ENCODE measurements at places on chromosomes 6 and 20.

DNA sequence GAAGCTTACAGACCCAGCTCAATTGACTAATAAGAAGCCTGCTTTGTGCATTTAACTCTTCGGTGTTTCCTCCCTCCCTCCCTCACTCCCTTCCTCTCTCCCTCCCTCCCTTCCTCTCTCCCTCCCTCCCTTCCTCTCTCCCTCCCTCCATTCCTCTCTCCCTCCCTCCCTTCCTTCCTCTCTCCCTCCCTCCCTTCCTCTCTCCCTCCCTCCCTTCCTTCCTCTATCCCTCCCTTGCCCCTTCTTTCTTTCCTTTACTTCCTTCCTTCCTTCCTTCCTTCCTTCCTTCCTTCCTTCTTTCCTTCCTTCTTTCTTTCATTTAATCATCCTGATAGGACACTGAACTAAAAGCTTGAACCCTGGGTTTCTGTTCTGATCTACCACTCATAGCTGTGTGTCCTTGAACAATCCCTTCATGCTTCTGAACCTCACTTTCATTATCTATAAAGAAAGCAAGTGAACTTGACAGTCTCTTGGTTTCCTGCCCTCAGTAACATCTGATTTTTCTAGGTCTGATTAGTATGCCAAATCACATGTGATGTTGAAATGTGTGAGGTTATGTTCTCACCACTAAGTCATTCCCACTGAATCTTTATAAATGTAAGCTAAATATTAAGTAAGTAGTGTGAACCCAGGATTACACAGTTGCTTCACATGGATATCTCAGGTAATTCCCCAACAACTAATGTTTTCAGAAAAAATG is 132.3 kb upstream of the BMP2 start:
- DNase-seq, result no peak

DNA sequence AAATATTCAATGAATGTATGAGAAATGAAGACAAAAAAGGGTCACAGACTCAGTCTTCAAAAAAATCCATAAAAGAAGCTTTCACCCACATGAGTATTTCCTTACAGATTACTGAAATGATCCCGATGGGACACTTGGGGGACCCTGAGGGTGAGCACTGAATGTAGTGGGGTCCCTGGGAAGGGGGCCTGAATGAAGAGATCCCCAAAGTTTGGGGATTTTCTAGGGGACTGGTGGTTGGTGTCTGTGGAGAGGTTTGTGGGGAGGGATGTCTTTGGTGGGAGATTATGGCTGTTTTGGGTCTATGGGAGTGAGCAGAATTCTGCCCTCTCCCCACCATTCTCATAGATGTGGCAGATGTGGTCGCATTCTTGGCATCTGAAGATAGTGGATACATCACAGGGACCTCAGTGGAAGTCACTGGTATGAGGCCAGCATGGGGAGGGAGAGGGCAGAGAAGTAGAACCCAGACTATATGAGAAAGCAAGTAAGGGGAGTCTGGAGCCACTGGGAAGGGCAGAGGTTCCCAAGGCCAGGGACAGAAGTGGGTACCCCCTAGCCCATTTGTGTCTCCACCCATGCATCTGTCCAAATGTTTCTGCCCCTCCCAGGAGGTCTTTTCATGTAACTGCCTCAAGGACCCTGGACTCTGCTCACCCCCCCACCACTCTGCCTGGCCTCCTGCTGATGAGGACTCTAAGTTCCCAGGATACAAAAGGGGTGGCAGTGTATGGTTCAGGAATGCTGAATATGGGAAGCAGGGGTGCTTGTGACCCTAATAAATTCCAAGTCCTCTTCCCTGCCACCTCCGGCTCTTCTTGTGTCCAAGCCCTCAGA is 1.8 kb downstream of the HSD17B8 start:
- no peak for DNase-seq

DNA sequence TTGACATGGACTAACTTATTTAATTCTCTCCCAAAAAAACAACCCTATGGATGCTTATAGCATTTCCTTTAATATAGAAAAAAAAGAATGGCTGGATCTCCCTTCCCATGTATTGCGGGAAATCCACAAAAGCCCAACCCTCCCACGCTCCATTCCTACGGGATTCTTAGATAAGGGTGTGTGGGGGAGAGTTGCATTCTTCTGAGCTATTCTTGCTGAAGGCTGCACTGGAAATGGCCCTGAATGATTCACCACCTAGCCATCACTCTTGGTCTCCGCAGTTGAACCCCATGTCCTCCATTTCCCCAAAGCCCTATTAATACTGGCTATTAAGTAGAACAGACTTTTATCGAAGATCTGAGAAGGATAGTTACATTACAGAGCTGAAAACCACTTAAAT is 41.9 kb upstream of the ADGRF5 start:
- DNase-seq, result no peak

GRCh38 chr6:107436881-107437280 is 22.5 kb downstream of the PDSS2 start:
- no peak for DNase-seq

DNA sequence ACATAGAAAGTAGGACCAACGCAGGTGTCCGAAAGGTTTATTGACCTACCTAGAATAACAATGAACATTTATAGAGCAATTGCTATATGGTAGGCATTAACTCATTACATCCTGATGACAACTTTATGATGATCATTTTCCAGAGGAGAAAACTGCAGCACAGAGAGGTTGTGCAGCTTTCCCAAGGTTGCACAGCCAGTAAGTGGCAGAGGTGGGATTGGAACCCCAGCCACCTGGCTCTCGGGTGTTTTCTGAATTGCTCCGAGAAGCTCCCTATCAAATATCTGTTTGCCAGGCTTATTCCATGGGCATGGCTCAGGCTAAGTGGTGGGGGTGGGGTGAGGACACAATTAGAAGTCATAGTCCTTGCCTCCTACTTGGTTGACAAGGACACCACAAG is 24.1 kb upstream of the NFATC2 start:
- DNase-seq, result no peak

- DNase-seq, result no peak
These were observed 675.1 kb upstream of the MMS22L start for GRCh38 chr6:97958134-97958533.

DNA sequence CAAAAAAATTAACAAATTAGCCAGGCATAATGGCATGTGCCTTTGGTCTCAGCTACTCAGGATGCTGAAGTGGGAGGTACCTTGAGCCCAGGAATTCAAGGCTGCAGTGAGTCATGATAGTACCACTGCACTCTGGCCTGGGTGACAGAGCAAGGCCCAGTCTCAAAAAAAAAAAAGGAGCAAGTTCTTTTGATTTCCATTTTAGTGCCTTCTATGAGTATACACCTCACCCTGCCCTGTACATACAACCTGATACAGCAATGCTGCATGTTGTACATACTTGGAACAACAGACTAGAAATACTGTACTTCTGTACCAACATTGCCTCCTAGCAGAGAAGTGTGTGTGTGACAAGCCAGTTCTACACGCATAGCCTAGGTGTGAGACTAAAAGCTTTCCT is 97.3 kb upstream of the CARMIL1 start:
- no peak for DNase-seq

GRCh38 chr6:1802491-1803395 is 193.0 kb downstream of the FOXC1 start:
- DNase-seq, result no peak

DNA sequence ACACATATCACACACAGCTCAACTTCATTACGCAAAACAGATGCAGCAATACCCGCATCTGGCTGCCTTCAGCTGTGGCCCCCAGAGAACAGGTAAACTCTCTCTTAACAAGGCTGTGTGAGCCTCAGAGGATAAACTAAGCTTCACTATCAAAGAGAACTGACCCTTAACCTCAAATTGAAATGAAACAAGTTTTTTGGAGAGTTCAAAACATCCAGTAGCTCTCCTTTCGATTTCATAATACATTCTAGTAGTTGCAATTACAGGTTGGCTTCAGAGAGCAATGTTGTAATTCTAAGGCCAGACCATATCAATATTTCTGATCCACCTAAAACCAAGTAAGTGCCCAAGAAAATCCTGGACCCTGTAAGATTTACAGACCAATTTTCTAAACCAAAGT is 113.5 kb downstream of the FAXC start:
- no peak for DNase-seq

GRCh38 chr6:47258724-47259347 is 50.9 kb downstream of the TNFRSF21 start:
- DNase-seq, result no peak

DNA sequence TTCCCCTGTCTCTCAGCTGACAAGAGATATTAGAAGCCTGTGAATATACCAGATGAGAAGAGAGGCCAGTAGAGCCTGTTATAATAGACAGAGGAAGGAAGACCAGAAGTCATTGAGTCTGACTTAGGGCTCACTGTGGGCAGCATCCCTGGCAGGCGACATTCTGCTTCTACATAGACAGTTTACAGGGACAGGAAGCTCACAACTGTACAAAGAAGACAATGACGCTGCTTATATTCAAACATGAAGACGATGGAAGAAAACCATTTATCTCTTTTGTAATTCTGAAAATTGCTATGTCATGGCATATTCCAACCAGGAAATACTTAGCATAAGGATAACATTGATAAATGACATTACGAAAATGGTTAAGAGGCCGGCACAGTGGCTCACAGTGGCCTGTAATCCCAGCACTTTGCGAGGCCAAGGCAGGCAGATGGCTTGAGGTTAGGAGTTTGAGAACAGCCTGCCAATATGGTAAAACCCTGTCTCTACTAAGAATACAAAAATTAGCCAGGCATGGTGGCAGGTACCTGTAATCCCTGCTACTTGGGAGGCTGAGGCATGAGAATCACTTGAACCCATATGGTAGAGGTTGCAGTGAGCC is 170.9 kb downstream of the UBE3D start:
- no peak for DNase-seq

GRCh38 chr20:38412877-38413577 is 22.1 kb downstream of the SNHG17 start:
- no peak for DNase-seq

DNA sequence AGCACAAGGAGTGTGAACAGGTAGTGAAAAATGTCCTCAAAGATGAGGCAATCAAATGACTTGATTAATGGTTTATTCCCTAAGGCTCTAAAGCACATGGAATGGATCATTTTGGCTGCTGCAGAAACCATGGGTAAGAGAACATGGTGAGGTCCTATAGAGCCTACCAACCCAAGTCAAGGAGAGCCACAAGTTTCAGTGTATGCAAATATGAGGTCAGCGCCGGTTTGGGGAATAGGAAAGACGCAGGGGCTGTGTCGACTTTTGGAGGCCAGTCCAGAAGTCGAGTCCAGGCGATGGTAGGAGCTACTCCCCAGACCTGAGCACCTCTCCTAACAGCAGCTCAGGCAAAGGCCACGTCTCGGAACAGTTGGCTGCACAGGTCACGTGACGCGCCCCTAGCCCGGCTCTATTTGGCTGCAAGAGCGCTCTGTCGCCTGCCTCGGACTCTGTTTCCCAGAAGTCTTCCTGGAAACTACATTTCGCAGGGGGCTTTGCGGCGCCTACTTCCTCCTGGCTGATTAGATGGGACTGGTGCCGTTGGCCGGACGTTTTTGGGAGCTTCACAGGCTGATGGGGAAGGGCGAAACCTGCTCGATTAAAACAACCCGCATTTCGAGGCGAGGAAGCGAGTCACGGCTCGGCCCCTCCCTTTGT is 74.4 kb upstream of the CHD6 start:
- DNase-seq, result peak; percentile 47

GRCh38 chr6:24643920-24644319 is 2.1 kb downstream of the KIAA0319 start:
- no peak for DNase-seq

DNA sequence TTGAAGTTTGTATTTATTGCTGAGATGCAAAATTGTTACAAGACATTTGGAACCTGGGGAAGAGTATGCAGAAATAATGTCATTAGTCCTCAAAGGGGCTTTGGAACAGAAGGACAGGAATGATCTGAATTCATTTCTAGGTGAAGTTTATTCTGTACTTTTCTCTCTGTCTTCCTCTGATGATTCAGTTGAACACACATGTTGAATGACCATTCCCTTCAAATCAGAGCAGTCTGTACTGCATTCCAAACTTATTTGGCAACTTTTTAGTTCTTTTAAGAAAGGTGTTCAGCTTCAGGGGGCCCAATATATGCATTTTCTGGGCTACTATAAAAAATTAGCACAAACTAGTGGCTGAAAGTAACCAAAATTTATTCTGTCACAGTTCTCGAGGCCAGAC is 213.9 kb upstream of the LAMP5 start:
- no peak for DNase-seq

- DNase-seq, result no peak
These were observed 93.7 kb downstream of the TULP4 start for GRCh38 chr6:158405933-158406332.

GRCh38 chr6:122009000-122009350 is 390.5 kb upstream of the HSF2 start:
- DNase-seq, result no peak

- DNase-seq, result no peak
These were observed 44.7 kb upstream of the CNKSR3 start for GRCh38 chr6:154555073-154555677.

DNA sequence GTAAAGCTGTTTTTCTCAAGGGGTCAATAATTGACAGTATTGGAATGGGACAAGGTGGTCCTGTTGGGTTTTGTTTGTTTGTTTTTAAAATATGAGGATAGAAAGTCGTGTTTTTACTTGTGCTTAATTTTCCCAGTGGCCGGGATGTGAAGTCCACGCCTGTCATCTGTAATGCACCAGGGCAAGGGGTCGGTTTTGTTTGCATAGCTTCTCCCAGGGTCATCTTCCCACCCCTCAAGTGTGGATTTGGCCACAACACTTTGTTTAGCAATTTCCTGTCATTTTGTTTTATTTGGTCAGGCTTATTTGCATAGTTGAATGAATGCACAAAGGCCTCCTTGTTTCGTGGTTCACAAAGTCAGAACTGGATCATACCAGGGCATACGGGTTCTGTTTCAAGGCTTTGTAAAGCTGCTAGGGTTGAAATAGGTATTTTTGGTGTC is 29.8 kb downstream of the SYNJ2 start:
- DNase-seq, result no peak

- peak; percentile 20 for DNase-seq
These were observed 32.5 kb upstream of the DLGAP4 start for GRCh38 chr20:36273414-36274180.

GRCh38 chr6:36834576-36835341 is 4.5 kb downstream of the CPNE5 start:
- no peak for DNase-seq

DNA sequence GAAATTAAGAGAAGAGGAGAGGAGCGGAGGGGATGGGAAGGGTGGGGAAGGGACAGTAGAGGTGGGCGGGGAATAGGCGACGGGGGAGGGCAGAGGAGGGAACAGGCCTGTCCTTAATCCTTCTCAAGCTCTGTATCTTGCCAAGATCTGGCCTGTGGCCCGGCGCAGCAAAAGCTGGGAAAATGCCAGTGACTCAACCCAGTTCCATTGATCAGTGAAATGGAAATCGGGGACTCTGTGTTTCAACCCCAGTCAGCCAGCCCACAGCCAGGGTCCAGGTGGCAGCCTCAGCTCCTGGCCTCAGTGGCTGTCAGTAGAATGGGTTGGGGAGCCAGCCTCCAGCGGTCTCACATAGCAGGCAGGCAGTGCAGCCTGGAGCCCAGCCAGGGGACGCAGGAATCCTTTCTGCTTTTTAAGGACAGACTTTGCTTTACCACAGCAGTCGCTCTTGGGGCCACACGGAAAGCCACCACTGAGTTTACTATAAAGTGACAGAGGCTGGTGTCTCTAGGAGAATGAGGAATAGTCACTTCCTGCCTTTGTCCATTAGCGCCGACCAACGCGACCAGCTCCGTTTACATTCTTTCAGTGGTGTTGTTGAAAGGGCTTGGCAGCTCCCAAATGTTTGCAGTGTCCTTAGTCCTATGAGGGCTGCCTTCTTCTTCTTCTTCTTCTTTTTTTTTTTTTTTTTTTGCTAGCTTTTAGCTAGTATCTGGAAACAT is 128.0 kb downstream of the RIN2 start:
- DNase-seq, result no peak
